Caudate nucleus (tissue), 63 donors: ENCODE measurements at places on chromosomes 1 and 21.

DNA sequence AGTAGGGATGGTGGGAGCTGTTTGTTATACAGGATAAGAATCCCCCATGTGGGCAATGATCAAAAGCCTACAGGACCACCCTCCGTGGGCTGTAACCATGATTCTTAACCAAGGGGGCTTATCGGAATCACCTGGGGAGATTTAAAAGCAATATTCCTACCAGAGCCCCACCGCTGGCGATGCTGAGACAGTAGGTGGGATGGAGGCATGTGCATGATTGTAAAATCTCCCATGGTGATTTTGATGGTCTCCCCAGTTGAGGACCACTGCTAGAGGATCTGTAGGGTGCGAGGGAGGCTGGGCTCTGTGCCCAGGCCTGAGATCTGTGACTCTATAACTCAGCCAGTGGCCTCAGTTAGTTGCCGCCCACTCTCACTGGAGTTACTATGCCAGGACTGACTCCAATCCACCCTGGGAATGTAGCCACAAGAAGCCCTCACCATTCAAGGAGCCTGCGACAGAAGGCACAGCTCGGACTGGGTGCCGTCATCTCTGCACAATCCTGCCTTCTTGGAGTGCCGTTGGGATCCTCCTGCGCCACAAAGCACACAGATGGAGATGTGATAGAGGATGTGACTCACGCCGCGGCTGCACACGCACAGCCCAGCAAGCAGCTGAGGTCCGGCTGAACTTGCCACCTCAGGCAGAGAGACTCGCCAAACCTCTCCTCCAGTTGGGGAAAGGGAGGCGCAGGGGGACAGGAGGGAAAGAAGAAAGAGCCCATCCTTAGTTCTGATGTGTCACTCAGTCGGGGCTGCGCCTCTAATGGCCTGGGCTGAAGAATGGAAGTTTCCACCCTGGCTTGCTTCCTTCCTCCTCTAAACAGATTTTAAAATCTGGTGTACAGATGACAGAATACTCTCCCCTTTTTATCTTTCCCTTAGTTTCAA, 26.5 kb downstream of the AKNAD1 start:
- DNase-seq = no peak

DNA sequence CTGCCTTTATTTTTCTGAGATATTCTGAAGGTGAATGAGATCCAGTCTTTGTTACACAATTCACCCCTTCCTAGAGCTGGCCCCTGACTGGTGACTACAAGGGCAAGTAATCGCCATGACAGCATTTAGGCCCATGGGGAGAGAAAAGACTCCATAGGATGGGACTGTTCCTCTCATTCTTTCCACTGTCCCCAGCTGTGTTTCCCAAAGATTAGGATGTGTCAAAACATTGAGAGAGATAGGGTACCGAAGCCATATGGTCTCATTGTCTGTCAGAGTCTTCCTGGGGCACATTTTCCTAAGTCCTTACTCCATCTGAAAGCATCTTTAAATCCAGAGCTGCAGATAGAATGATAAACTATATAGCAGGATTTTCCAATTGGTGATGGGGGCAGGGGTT, 423.5 kb downstream of the OMA1 start:
- DNase-seq = no peak

GRCh38 chr1:228107636-228108035, 1.5 kb downstream of the MRPL55 start:
- DNase-seq = no peak

- DNase-seq = no peak
Observed at GRCh38 chr1:217881607-217882332, 250.6 kb downstream of the SPATA17 start.

DNA sequence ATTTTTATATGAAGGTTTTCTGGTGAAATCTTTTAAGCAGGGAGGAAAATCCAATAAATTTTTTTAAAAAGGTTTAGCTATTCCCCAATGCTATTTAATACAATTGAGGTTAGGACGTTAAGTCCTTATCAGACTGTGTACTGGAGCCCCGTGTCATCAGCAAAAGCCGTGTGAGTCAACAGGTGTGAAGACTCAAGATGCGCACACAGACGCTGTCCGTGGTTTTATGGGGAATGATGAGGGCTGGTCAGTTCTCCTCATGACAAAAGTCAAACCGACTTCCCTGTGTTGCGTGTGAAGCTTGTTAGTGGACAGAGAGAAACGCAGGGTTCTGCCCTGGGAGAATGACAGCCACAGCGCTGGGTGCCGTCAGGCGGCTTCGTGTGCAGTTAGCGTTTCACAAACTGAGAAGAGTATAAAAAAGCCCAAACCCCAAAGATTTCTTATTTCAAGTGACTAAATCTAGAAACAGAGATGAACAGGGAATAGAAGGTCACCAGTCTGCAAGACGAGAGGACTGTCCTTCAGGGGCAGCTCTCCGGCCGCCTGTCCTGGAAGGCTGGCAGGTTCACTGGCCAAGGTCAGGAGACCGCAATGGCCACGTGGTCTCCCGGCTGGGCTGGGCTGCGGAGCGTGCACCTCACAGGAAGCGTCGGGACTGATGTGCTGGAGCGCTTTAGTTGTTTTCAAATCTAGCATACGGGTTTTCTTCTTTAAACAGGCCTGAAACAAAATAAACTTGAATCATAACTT, 22.4 kb downstream of the PTTG1IP start:
- no peak for DNase-seq

- DNase-seq = no peak
Observed at GRCh38 chr21:43874085-43874805, 9.2 kb downstream of the AGPAT3 start.

DNA sequence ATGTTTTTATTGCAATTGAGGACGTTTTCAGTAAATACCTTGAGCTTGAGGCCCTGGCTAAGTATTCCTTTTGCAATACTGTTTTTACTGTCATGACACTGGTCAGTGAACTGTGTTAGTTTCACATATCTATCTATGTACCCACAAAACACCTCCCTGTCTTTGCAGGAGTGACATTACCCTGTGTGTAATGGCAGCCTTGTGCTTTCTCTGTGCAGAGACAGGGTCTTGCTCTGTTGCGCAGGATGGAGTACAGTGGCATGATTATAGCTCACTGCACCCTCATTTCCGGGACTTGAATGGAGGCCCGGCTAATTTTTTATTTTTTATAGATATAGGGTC, 8.9 kb downstream of the YBX1 start:
- no peak for DNase-seq

GRCh38 chr1:913491-914130, 10.1 kb upstream of the SAMD11 start:
- no peak for DNase-seq

DNA sequence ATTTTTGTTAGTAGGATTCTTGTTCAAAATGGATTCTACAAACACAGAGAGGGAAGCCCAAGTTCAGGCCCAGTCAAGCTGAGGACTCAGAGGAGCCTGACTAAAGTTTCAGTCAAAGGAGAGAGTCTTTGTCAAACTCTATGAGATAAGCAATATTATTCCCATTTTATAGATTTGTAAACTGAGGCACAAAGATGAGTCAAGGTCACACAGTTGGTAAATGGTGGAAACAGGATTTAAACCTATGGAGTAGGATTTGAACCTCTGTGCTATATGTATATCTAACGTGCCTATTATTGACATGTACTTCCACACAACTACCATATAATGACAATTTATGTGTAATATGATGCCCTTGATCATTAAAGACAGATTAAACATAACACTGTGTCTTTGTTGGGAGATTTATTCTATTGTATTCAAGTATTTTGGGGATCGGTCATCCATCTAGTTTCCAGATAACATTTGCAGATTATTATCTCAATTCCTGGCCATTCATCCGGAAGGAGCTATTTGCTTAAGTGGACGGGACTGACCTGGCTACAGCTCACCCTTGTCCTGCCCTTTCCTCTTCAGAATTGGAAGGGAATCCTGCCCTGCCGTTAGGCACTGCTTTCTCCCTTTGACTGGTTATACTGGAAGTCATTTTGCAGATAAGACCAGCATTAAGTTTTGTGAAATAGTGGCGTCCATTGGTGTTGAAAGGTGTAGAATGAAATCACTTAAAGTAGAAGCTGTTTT, 86.1 kb upstream of the LMO4 start:
- no peak for DNase-seq

- DNase-seq = no peak
Observed at GRCh38 chr1:202007805-202008489, 2.4 kb upstream of the ELF3 start.

- no peak for DNase-seq
Observed at GRCh38 chr1:15700508-15700907, 16.4 kb downstream of the PLEKHM2 start.

DNA sequence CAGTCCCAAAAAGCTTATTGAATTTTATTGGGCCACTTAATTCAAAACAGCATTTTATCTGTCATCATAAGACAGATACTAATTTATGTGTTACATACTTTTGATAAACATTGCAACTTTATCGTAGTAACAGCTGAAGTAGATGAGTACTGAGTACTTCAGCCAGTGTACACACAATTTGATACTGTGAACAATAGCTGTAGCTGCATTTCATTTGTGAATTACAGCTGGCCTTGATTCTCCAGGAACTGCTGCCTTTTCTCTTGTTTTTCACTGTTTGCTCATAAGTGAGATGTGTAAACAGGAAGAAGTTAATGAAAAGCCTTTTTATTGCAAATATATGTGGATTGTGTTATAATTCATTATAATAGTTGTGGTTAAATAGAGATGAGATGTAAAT, 10.2 kb downstream of the UAP1 start:
- no peak for DNase-seq

- no peak for DNase-seq
Observed at GRCh38 chr1:231037585-231038517, 2.2 kb downstream of the FAM89A start.

- no peak for DNase-seq
Observed at GRCh38 chr1:64703600-64703999, 41.3 kb upstream of the RAVER2 start.

DNA sequence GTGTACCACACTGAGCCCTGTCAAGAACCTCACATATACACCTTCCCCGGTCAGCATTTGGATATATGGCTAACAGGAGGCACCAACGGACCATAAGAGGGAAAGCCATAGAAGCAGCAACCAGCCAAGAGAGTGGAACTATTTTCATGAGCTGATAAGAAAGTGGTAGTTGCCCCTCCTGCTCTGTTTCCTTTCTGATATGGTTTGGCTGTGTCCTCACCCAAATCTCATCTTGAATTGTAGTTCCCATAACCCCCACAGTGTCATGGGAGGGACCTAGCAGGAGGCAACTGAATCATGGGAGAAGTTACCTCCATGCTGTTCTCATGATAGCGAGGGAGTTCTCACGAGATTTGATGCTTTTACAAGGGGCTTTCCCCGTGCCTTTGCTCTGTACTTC, 366.1 kb upstream of the DAB1 start:
- no peak for DNase-seq

GRCh38 chr21:22575165-22575584, 1577.0 kb downstream of the NCAM2 start:
- DNase-seq = no peak

DNA sequence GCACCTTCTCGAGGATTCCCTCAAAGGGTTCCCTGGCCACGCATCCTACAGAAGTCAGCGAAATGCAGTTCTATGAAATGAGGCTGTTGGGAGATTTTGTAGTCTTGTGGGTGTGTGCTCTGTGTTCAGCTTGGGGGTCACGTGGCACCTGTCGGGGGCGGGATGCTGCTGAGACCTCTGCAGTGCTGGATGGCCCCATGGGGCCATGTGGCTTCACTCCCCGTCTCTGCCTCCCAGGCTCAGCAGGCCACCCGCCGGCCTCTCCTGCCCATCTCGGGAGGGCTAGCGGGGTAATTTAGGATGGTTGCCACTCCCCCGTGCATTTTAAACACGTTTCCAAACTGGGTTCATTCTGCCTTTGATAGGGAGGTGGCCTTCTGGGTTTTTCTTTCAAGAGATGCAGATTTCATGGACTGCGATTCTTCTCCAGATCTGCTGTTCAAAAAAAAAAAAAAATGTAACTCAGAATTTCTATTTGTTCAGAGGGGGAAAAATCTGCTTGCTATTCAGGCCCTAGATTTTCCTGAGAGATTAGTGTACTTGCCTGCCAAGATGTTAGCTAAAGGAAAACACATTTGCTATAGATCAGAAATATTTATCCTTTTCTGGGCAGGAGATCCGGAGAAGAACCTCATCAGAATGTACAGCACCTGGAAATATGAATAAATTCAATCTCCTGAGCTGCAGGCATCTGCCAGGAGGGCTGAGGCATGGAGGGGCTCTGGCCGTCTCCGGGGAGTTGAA, 277.2 kb upstream of the VAMP3 start:
- DNase-seq = no peak

DNA sequence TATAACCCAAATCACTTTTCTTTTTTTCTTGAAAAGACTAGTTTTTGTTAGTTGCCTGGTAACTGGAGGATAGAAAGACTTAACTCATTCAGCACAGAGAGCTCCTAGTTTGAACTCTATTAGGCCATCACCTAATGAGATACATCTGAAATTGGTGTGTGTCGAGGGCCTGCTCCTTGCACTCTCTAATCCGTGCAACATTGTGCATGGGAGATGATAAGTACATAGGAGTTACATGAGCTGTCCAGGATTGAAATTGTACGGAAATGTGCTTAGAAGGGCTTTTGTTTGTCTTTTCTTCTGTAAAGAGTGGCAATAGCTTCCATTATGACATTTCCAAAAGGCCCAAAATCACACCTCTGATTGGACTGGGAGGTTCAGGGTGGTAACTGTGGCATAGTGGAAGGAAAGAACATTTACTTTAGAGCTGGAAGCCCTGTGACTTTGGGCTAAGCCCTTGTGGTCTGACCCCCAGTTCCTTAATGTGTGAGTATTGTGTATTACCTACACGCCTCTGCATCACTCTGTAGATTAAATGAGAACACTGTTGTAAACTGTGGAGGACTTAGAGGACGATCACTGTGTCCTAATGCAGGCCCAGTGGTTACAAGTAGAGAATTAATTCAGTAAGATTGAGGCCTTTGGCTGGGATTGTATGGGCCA, 71.2 kb downstream of the FGGY start:
- DNase-seq = no peak

DNA sequence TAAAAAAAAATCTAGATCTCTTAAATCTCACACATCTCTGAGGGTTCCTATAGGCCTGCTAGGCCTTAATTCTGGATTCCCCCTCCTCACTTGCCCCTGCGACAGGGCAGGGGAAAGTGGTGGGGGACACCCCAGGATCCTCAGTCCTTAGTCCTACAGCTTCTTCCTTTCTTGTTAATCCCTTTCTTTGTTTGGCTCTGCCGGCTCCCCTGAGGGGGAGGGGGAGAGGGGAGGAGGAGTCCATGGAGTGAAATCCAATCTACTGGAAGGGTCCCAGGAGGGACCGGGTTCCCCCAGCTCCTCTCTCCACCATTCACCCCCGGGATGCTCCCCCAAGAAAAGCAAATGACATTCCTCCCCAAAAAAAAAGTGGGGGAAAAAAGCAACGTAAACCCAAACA, 8.5 kb downstream of the MEX3A start:
- no peak for DNase-seq

GRCh38 chr1:236514703-236515442, 8.9 kb upstream of the LGALS8 start:
- DNase-seq = no peak

GRCh38 chr21:44947111-44947929, 7.5 kb downstream of the SLX9 start:
- no peak for DNase-seq

- no peak for DNase-seq
Observed at GRCh38 chr1:27021354-27022031, 8.8 kb upstream of the TENT5B start.

- no peak for DNase-seq
Observed at GRCh38 chr1:222370081-222370912, 177.6 kb downstream of the HHIPL2 start.
